Panc1 (cell line): ENCODE measurements at places on chromosomes 3 and 15. TPM values are rescaled to one million over a fixed set of nuclear protein-coding genes. Genes with fewer than 3 reads are reported as not detected.

The ACOX2 gene
- total RNA-seq, result 3.2 TPM

The RBP2 gene
- not detected for total RNA-seq

The TM6SF1 gene
- total RNA-seq, result 0.69 TPM

The DUOXA2 gene
- not detected for total RNA-seq

The FGF7 gene
- not detected for total RNA-seq

The RCN2 gene
- 60.7 TPM for total RNA-seq

The FBXW12 gene
- not detected for total RNA-seq

The SPATA16 gene
- not detected for total RNA-seq

The CAPN3 gene
- total RNA-seq, result 0.31 TPM

The GCSAM gene
- 0.08 TPM for total RNA-seq

The FANCD2OS gene
- not detected for total RNA-seq

The ALG1L2 gene
- total RNA-seq, result 0.33 TPM

The GRK7 gene
- 0.10 TPM for total RNA-seq

The ARHGEF26 gene
- 2.0 TPM for total RNA-seq

The IDH3A gene
- 116 TPM for total RNA-seq

The TERC gene
- total RNA-seq, result 6.0 TPM
